ENCODE measurements at places on chromosomes 3 and 15. TPM values are rescaled to one million over a fixed set of nuclear protein-coding genes. Genes with fewer than 3 reads are reported as not detected.

C3orf38 gene
- total RNA-seq, result 38.1 TPM

CACNA2D3 gene
- 3.6 TPM for total RNA-seq

SERINC4 gene
- total RNA-seq, result not detected

CPNE4 gene
- total RNA-seq, result 1.8 TPM

CTXN2 gene
- not detected for total RNA-seq

PTPRG gene
- 57.4 TPM for total RNA-seq

PGBD4 gene
- total RNA-seq, result 2.8 TPM

SLC22A14 gene
- not detected for total RNA-seq

HTR3E gene
- not detected for total RNA-seq

SYNM gene
- 9.4 TPM for total RNA-seq

TRPM1 gene
- total RNA-seq, result not detected

All from spleen (tissue), 13 donors.